ENCODE measurements at places on chromosomes 5 and 9.

- peak; percentile 98 for DNase-seq
These were observed at the start of gene DUSP1 for GRCh38 chr5:172770675-172771438. Gene DUSP1, minus strand, starts transcription at chr5:172771195. Its CDS starts 243 bp downstream, at chr5:172770952.

DNA sequence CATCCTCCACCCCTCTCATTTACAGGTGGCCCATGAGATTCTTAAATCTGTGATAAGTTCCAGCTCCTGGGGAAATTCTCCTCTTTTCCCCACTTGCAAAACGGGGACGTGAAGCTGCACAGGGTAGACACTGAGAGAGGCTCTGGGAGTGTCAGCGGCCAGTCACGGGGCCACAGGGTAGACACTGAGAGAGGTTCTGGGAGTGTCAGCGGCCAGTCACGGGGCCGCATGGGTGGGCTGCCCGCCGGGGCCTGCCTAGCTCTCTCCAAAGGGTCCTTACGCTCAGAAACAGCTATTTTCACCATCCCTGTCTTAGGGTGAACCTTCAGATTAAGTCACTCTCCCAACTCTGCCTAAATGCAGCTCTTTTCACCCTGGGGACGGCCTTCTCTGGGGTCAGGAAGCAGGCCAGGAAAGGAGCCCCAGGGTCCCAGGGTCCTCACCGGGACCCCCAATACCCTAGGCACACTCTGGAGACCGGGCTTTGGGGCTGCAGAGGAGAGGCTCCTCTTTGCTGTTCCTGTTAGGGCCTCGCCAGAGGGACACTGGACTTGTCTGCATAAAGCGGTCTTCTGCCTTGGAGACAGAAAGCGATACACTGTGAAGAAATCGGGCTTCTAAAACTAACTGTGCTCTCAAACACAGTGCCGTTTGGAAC, 1.5 kb downstream of the FAM78A start:
- no peak for DNase-seq

GRCh38 chr5:10403829-10404228, 37.9 kb upstream of the ROPN1L start:
- DNase-seq, result no peak

DNA sequence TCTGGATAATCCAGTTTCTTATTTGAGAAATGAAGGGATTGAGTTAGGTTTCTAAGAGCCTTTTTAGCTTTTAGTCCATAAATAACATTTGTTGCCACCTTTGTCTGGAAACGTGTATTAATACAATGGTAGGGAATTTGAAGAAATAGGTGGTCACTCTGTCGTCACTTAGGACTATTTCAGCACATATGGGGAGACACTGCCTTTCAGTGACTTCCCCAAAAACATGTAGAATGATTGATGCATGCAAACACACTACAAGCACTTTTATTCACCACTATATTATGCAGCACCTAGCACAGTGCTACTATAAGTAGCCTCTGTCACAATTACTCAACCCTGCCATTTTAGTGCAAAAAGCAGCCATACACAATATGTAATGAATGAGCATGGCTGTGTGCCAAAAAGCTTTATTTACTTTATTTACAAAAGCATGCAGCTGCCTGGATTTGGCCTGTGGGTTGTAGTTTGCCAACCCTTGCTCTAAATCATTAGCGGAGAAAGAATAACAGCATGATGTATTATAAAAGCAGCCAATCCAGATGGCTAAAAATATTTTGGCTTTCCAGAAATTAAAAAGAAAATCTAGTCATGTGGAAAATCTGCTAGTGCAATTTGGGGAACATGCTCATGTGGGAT, 154.2 kb upstream of the HMHB1 start:
- no peak for DNase-seq

- no peak for DNase-seq
These were observed 32.0 kb downstream of the NKD2 start for GRCh38 chr5:1040571-1040970.

- no peak for DNase-seq
These were observed 444.6 kb downstream of the PTPRD start for GRCh38 chr9:10168241-10168640.

GRCh38 chr9:69949396-69949795, 94.3 kb upstream of the MAMDC2 start:
- peak; percentile 46 for DNase-seq

- DNase-seq, result no peak
These were observed 246.7 kb downstream of the ADAMTSL1 start for GRCh38 chr9:18720691-18721090.
